ENCODE measurements at places on chromosomes 1 and 21. TPM values are rescaled to one million over a fixed set of nuclear protein-coding genes. Genes with fewer than 3 reads are reported as not detected.

Gene FLG2
- total RNA-seq = not detected

Gene DNAJC28
- total RNA-seq = 2.4 TPM

Gene B4GALT3
- 39.5 TPM for total RNA-seq

Gene NES
- 81.7 TPM for total RNA-seq

Gene RGS1
- total RNA-seq = not detected

Gene ACTN2
- total RNA-seq = 0.38 TPM

Gene FAM167B
- total RNA-seq = 2.9 TPM

Gene CELA2A
- not detected for total RNA-seq

Data from vein endothelial cell (primary cell).